ENCODE measurements at places on chromosomes 16 and 17.
A peak's percentile ranks its signal among the peaks of the same experiment; 100 is the strongest.

DNA sequence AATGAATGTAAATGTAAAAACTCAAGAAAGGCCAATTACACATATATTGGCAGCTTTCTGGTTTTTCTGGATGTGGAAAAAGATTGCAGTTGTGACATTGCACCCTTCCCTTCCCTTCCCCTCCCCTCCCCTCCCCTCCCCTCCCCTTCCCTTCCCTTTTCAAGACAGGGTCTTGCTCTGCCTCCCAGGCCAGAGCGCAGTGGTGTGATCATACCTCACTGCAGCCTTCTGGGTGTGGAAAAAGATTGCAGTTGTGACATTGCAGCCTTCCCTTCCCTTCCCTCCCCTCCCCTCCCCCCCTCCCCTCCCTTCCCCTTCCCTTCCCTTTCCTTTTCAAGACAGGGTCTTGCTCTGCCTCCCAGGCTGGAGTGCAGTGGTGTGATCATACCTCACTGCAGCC, 41.7 kb downstream of the PIK3R5 start:
- no peak for DNase-seq

DNA sequence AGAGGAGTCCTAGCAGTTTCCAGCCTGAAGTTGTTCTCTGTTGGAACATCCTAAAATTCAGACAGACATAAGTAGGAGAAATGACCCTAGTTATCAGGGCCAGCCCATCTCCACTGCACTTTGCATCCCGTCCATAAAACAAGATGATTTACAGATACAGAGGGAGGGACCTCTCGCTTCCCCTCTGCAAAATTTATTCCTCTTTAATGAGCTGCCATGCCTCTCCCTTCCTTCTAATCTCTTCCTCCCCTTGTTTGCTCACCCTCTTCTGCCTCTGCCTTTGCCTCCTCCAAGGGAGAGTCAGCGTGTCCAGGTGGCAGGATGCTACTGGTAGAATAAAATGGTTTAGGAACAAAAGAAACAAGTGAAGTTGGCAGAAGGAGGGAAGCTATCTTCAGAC, 351.3 kb downstream of the SOX9 start:
- no peak for DNase-seq

- no peak for DNase-seq
Measured at GRCh38 chr16:72664056-72664508, 383.8 kb downstream of the ZFHX3 start.

DNA sequence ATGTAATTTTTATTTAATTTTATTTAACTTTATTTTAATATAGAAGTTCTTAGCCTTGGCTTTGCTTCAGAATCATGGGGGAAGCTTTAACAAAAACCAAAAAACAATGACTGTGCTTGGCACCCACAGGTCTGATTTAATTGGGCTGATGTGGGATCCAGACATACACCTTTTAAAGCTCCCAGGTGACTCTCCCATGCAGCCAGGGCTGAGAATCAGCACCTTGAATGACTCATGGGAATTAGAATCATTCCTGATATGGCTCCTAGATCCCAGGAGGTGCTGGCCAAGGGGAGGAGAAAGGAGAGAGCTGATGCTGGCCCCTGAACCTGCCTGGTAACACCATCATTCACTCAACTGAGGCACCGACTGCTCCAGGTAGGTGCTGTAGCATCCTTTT, 240.7 kb downstream of the PARN start:
- no peak for DNase-seq

DNA sequence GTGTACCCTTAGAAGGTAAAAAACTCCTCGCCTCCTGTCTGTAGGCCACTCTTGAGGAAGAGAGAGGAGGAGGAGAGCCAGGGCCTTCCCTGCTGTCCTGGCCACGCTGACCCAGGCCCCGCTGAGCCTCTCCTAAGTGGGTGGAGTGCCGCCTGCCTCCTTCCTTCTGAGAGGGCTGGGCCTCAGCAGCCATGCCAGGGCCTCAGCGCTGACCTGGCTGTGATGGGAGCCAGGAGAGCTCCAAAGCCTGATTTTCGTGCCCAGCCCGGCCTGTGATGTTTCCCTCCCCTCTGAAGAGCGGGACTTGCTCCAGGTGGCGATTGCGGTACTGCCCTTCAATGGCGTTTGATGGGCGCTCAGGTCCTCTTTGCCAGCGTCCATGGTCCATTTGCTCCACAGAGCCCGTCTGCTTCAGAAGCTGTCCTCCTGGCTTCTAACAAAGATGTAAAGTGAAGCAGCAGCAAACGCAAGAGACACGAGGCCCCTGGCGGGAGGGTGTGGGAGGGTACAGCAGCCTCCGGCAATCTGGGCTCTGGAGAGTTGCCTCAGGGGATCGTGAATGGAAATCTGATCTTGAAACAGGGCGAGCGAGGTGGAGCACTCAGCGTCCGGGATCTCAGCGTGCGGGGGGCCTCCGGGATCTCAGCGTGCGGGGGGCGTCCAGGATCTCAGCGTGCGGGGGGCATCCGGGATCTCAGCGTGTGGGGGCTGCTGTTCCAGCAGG, 93.5 kb downstream of the NPIPB11 start:
- DNase-seq = no peak

DNA sequence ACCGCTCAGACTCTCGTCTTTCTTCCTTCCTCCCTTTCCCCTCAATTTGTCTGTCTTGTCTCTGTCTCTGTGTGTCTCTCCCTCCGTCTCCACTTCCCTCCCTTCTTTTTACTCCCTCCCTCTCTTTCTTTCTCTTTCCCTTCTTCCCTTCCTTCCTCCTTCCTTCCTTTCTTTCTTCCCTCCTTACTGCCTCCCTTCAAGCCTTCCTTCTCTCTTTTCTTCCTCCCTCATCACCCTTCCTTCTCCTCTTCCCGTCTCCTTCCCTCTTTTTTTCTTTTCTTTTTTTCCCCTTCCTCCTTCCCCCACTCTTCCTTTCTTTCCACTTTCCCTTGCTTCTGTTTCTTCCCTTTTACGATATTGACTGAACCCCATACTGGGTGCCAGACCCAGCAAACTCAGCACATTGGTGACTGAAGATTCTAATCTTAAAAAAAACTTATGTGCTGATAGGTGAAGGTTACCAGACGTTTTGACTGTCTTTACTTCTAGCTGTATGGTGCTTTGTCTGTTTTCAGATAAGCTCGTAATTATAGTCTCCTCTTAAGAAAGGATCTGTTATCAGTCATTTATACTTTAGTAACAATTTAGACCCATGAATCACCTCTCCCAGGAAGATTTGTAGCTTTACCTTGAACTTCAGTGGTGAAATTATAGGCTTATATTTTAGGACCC, 481 bp upstream of the BRD7 start:
- no peak for DNase-seq

- DNase-seq = peak; percentile 70
Measured at GRCh38 chr16:85615014-85615851, 2.1 kb downstream of the GSE1 start.

- DNase-seq = no peak
Measured at GRCh38 chr17:47638903-47639302, 10.8 kb upstream of the KPNB1 start.
